Activated CD4-positive, alpha-beta T cell treated with anti-CD3 and anti-CD28 coated beads for 48 hours (primary cell): ENCODE measurements at places on chromosomes 2 and 18.

DNA sequence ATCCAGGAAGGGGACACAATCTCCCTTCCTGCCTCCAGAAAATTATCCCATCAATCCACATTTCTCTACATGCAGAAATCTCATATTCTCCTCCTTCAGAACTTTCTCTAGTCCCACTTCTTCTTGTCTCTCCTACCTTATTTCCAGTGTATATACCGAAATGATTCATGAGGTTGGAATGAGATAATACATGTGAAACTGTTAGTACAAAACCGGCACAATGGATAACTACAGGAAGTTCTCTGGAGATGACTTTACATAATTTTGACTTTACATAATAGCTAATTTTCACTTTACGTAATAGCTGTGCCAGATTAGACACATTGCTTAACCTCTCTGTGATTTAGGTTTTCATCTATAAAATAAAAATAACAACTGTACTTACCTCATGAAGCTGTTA, 801.3 kb downstream of the ERBB4 start:
- DNase-seq, result no peak

- DNase-seq, result no peak
Measured at GRCh38 chr18:31979714-31980113, 36.8 kb upstream of the TRAPPC8 start.

- DNase-seq, result no peak
Measured at GRCh38 chr2:226796840-226797288, 2.8 kb downstream of the IRS1 start.

GRCh38 chr2:139427164-139427563, 647.0 kb upstream of the NXPH2 start:
- no peak for DNase-seq

DNA sequence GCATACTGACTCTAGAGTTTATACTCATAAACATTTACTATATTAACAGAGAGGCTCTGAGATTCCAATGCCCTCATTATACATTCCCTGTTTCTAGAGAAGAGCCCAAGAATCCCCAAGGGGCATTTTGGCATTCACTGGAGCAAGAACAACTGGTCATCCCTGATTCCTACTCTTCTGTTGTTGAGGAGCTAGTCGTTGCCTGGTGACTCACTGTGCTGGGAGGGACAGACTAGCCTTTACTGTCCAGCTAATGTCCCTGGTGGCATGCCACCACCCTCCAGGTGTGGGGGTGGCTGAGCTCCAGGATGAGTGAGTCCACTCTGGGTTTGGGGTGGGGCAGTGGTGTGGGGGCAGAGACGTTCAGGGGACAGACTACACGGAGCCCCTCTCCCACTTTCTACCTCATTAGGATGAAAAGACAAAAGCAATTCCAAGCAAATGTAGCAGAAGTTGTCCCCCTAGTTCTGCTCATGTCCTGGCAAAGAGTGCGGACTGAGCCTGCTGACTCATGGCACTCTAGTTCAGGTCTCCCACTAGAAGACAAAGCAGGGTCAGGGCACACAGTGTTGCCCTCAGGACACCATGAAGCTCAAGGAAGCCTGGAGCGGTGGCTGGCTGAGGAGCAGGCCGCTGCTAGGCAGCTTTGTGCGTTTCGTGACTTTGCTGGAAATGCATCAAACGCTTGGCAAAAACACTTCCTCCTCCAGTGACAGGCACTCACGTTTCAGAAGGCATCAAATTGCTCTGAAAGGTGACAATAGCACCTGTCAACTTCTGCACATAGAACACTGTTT, 49.4 kb downstream of the RHOB start:
- no peak for DNase-seq
